NCI-H526 (cell line): ENCODE measurements at places on chromosomes 7 and 10.

GRCh38 chr10:118767297-118768040 is 12.7 kb upstream of the CACUL1 start:
- DNase-seq = no peak

DNA sequence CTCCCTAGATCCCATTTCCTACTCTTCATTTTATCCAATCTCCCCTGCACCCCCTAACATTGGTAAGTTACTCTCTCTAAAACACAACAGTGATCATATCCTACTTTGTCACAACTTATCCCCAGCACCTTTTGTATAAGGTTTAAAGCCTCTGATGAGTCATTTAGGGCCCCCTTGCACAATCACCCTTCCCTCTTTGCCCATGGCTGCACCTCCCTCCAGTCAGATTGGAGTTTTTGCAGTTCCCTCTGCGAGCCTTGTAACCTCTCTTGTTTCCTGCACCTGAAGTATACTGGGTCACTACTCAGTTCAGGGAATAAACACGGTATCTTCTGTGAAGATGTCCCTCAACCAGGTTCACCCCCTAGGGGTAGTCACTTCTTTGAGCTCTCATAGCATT is 55.9 kb upstream of the ADRB1 start:
- no peak for DNase-seq

DNA sequence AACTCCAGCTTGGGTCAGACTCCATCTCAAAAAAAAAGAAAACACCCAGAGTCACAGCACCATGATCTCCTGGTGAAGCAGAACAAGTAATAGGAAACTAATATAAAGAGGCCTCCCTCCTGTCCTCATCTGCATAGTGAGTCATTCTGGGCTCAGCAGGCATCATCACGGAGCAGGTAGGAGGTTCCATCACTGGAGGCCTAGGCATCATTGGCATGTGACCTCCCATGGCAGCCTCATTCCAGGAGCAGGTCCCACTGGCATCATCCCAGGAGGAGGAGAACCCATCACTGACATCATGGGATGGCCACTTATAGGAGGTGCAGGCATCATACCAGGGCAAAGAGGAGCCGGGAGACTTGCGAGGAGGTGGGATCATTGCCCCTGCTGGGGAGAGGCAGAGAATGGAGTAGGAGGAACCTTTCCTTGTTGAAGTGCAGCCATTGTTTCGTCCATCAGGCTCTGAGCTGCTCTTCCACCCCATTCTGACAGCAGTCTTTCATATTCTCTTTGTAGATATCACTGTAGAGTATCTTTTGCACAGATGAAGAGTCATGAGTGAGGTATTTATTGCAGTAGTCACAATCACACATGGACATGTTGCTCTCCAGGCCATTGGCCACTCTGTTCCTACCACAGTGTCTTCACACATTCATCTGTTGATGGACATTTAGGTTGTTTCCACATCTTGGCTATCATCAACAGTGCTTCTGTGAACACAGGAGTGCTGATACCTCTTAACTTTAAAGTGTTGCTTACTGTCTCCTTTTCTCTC is 73.8 kb downstream of the OSBPL3 start:
- no peak for DNase-seq

DNA sequence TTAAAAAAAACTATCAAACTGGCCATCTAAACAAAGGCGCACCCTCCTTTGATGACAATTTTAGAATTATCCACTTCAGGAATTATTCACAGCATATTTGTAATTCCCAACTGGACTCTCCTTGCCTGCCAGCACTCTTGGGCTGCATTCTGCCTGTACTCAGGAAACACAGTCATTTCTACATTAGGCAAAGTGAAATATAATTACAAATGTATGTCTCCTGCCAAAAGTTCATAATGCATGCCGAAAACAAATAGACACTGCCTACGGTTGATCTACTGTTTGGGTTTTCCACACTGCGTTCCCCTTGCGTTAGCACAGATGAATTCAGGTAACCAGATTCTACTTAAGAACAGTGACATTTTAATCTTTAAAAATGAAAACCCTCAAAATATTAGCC is 1.9 kb downstream of the HGF start:
- DNase-seq = no peak

DNA sequence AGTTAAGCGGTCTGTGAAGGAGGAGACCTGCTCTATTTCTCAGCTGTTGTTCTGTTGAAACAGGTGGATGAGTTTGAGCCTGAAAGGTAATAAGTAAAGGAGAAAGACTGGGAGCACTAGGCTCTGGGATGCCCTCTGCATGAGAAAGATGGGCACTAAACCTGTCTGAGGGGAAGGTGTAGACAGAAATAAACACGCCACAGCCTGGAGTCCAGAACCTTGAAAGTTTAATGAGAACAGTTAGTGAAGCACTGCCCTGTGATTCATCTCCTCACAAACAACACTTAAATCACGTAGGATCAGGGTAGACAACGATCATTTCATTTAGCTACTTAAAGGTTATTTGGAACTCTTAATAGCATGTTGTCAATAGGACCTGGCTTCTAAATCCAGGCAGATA is 193.1 kb downstream of the PHTF2 start:
- DNase-seq = no peak

DNA sequence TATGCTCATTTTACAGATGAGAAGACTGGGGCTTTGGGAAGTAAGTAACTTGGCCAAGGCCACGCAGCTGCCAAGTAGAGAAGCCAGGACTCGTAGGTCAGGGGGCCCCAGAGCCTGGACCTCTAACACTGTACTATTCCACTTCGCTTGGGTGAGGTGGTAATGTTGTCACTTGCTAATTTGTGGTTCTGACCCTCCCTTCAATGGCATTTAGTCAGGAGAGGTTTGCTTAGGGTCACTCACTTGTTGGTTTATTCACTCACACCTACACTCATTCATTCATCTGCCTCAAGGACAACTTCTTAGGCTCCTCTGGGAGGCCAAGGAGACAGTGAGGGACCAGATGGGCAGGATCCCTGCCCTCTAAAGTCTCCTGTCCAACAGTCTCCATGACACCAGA is 21.3 kb downstream of the BTBD16 start:
- DNase-seq = no peak

- DNase-seq = no peak
Observed at GRCh38 chr10:3119796-3120459, 52.6 kb downstream of the PFKP start.

- DNase-seq = no peak
Observed at GRCh38 chr7:80677629-80678028, 39.2 kb downstream of the CD36 start.

GRCh38 chr10:28841625-28842024 is 164.3 kb downstream of the BAMBI start:
- DNase-seq = no peak

- DNase-seq = no peak
Observed at GRCh38 chr10:6794441-6794840, 214.4 kb upstream of the PRKCQ start.

DNA sequence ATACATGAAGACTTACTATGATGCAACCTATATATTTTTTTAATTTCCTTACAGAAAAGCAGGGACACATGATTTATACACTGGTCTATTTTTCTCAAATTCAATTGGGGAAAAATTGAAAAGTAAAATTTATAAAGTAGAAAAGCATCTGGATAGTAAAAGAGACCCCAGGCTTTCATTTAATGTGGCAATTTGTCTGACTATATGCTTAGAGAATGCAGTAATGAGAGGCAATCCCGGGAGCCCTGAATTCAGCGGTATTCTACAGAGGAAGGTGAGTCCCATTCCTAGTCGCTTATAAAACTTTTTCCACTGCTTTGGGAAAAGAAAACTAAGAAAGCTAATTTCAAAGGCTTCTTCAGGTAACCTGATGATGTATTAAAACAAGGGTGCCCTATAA is 167.1 kb downstream of the SEMA3D start:
- no peak for DNase-seq

- peak; percentile 58 for DNase-seq
Observed at GRCh38 chr10:116848944-116849247, 403 bp upstream of the ENO4 start.

DNA sequence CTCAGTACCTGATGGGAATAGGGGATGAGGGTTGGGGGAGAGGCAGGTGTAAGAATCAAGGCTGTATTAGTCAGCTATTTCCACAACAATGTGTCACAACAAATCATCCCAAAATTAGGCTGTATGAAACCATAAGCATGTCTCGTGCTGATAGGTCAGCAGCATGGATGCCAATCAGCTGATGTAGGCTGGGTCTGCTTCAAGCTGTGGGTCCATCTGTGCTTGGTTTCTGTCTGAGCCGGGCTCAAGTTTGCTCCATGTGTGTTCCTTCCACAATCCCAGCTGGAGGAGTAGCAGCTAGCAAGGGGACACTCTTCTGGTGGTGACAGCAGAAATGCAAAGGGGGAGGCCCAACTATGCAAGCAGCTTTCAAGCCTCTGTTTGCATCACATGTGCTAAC is 97.9 kb upstream of the ZNF746 start:
- DNase-seq = no peak

DNA sequence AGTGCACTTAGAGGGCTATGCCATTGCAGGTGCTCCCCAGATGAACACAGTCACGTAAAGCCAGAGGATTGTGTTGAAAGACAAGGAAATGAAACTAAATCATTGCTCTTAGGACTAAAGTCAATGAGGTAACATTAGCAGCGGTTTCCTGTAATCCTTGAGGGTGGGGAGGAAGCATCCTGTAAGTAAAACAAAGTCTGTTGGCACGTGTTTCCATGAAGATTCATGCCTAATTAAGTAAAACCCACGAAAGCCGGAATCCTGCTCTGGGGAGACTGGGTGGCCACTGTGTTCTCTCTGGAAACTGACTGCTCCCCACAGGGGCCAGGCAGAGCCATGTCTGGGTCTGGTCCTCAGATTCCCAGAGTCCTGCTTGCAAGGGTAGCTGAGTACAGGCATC is 18.3 kb downstream of the STEAP1B start:
- no peak for DNase-seq

DNA sequence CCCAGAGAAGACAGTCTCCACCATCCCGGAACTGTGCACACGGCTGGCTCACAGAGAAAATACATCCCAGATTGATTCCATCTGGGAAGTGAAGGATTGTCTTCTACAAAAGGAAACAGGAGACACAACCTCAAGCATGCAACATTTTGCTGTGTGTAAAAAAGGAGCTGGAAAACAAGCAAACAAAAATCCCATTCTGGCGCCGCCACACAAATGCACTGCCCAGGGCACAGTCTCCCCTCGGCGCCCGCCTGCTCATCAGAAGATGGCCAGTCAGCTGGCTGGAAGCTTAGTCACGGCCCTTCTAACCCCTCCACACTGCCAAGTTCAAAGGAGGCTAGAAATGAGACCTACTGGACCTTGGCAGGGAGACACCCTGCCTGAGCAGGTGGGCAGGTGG is 14.1 kb upstream of the CYTH3 start:
- DNase-seq = no peak

- peak; percentile 68 for DNase-seq
Observed at GRCh38 chr7:107744345-107744750, 406 bp downstream of the CBLL1 start.

DNA sequence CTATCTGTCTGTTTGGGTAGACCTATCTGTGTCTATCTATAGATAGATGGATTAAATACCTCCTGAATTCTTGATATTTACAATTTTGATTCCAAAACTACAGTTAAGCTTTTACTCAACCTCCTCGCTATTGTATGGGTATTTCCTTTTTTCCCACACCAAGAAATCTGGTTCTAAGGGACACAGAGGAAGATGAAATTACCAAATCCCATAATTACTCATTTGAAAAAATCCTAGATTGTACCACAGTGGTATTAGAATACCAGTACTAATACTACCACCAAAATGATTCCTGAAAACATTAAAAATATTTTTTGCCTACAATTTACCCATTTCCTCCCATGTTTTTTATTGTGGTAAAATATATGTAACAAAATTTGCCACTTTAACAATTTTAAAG is 53.2 kb downstream of the LRGUK start:
- no peak for DNase-seq

- DNase-seq = no peak
Observed at GRCh38 chr7:50608196-50608906, 43.1 kb upstream of the DDC start.

- no peak for DNase-seq
Observed at GRCh38 chr10:113825791-113826190, 28.1 kb downstream of the DCLRE1A start.

- no peak for DNase-seq
Observed at GRCh38 chr10:47043928-47044538, 132.8 kb downstream of the PTPN20 start.

GRCh38 chr10:93475871-93476270 is 6.3 kb downstream of the MYOF start:
- no peak for DNase-seq

DNA sequence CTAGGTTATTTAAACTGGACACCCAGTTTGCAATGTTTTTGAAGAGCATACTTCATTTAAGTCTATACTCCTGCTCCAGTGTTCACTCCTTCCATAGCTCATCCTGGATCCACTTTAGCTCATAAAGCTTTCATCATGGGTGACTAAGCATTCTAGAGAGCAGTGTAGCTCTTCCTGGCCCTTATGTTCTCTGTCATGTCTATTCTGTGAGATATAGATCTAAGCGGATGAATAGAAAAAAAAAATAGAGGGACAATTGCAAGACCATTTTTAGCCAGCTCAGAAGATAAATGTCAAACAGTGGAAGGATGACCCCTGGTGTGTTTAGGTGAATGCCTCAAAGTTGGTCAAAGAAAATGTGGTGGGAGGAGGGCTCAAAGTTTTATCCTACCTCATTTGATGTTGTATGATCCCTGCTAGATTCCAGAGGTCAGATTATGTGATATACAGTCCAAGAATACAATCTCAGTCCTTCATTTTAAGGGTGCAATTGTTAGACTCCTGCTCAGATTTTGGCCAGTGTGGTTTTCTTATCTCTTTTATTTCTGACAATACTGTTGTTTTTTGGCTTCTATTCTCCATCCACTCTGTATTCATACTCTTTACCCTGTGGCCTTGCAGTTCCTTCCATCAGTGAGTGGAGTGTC is 7.5 kb upstream of the HECW1 start:
- DNase-seq = no peak

DNA sequence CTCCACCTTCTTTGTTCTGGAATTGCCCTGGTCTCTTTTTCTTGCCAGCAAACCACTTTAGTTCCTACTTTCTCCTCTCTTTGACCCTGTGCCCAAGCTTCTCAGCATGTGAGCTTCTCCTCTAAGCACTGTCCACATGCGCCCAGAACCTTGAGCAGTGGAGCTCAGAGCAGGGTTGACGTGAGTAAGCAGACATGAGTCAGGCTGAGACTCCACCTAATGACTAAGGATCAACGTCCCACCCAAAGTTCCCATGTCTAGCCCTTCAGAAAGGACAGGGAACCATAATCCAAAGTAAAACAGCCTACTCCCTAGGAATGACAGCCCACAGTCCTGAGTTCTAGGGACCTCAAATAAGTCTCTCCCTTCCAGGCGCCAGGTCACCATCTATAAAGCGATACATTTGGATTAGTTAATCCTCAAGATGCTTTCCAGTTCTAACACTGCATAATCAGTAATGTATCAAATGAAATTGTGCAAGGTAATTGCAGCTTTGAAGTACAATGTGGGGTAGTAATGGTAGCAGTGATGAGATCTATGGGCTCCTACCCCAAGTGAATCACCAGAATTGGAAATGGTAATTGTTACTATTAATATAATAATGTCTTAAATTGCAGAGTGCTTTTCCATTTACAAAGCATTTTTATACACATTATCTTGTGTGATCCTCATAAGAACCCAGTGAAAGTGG is 44.5 kb downstream of the KCNMA1 start:
- DNase-seq = no peak

GRCh38 chr10:31319602-31320549 is 860 bp downstream of the ZEB1 start:
- DNase-seq = peak; percentile 27
